Mucosa of gallbladder (tissue), 1 donor: ENCODE measurements at places on chromosomes 2 and 18.

DNA sequence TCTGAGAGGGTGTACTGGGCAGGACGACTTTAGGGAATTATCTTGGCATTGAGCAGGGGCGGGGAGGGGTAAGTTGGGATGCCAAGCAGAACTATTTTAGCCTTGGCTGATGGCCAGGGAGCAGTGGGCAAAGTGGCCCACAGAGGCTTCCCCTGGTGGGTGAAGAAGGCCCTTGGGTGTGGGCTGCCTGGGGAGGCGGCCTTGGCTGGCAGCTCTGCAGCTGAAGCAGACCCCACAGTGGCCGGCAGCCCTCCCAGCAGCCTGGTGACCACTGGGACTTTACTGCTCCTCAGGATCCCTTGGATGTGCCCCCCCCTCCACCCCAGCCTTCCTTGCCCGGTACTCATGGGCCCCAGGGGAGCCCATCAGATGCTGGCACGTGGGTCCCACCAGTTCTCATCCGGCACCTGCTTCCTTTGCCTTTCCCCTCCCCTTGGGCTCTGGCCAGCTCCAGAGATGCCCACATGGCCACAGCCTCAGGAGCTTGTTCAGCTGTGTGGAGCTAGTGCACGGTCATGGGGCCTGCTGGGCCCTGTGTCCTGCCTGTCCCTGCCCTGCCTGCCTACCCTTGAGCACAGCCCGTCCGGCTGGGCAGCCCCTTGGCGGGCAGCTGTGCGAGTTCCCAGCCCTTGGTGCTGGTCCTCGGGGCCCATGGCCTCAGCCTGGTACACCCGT, 122.1 kb upstream of the HS6ST1 start:
- peak; percentile 19 for DNase-seq

GRCh38 chr18:49400398-49401072, 59.9 kb downstream of the DYM start:
- DNase-seq = no peak

GRCh38 chr2:8673381-8673780, 8.5 kb upstream of the ID2 start:
- DNase-seq = no peak

DNA sequence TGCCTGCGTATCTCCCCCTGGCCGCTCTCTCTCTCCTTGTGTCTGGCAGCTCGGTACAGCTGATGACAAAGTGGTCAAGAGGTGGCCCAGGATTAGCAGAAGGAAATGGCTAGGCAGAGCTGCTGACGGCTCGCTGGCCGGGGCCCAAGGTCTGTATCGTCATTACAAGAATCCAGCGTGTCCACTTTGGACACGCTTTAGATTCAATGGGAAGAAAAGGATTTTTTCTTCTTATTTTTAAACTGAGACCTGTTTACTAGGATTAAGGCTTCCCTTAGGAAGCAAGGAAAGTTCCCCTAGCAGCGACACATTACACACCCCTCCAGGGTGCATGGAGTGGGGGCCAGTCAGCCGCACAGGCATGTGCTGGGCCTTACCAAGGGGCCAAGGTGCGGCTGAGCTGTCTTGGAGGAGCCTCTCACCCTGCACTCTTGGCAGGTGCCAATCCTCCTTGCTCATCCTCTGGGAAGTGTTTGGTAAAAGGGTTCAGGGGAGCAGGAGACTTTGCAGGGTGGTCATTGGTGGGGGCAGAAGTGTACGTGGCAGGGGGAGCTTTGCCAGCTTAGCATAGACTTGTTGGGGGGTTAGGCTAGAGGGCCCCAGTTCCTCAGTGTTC, 76.8 kb downstream of the POLR1A start:
- peak; percentile 52 for DNase-seq

DNA sequence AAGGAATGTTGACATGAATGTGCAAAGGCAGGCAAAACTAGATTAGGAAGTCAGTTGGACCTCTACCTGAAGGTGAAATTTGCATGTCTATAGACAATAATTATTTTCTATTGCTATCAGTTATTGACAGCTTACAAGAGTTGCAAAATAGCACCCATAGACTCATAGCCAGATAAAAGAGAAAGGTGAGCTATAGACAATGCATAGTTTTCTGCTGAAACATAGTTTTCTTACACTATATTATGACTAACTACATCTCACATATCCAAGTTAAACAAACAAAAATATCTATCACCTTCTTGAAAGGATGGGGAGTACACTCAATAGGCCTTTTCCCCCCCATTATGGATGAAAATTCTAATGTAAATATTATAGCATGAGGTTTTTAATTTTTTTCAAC, 305.0 kb downstream of the PTH2R start:
- no peak for DNase-seq

DNA sequence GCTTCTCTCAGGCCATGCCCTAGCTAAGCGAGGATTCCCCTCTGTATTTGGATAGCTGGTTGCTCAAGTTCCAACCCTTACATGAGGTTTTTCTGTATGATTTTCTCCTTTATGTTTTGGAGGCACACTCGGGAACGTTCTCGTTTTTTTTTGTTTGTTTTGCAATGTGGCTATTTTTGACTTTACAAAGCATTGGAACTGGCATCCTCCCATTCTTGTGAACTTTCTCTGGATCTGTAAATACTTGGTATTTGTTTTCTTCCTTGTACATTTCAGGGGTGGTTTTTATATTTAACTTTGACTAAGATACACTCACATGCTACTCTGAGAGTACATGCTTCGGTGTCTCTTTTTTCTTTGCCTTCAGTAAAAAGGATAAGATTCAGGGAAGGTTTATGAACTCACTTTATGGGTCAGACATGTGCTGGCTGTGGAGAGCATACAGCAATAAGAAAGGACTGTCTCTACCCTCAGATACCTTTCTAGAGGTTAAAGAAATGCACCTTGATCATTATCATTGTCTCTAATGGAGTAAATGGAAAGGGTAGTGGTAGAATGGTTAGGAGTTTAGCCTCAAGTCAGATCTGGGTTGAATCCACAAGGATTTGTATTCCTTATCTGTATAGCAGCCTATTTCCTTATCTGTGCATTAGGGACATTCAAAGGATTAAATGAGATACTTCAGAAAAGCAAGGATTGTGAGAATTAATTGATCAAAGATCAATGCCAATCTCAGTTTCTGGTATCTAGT, 61.9 kb downstream of the MEIS1 start:
- no peak for DNase-seq
